Left renal cortex interstitium (tissue), 4 donors: ENCODE measurements at places on chromosomes 6 and 20. TPM values are rescaled to one million over a fixed set of nuclear protein-coding genes. Genes with fewer than 3 reads are reported as not detected.

GRCh38 chr6:116422238-116422637 is 38.9 kb upstream of the CALHM6 start:
- DNase-seq = no peak

DNA sequence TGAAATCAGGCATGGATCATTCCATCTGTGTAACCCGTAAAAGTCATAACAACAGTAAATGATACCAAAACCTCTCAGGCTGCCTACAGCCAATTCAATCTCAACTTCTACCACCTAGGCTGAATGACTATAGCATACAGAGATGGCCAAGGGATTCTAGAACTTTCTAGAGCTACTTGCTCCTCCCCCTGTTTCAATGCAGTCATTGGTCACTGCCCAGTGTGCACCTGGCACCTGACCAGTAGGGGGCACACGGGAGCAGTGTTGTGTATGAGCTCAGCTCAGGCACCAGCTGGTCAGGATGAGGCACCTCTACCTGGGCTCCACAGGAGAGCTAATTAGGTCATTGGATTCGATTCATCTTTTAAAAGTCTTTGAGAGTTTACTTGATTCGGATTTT is 86.2 kb downstream of the PLEKHG1 start:
- DNase-seq = no peak

GRCh38 chr6:105458551-105458950 is 55.7 kb upstream of the PREP start:
- DNase-seq = no peak

GRCh38 chr20:39294137-39294725 is 332.1 kb downstream of the DHX35 start:
- DNase-seq = no peak

GRCh38 chr20:59776059-59776603 is 157.3 kb downstream of the SYCP2 start:
- DNase-seq = no peak

DNA sequence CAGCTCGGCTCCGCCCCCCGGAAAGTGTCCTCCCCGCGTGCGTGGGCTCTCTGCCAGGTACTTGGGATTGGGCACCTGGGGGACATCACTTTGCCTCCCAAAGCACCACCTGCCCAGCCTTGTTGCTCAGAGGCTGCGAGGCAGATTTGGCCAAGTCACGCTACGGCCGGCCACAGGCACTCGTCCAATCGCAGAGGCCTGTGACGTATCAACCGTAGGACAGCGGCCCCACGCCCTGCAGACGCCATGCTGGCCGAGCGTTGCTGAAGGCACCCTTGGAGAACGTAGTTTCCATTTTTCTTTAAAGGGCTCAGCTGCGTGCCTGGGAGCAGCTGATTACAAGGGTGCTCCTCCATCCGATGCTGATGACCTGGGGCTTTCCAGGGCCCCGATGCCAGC is 3.1 kb downstream of the NTSR1 start:
- no peak for DNase-seq

DNA sequence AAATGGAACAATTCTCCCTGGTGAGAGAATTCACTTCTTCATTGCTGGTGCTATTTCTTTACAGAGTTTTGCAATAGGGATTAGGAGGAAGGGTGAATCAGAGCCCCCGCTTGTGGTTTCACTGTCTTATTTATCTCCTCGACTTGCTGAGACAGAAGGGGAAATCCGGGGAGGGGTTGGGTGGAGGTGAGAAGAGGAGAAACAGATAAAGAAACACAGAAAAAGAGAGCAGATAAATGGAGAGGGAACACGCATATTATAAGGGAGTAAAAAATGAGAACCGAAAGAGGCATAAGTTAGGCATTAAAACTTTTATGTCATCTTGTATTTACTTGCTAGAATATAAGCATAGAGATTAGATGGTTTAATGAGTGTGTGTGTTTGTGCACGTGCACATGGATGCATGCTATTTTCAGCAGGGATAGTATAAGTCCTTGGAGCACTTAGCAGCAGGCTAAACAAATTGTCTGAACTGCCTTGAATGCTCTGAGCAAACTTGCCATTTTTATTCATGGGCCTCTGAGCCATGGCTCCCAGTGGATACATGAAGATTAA is 105.0 kb downstream of the OLIG3 start:
- no peak for DNase-seq

DNA sequence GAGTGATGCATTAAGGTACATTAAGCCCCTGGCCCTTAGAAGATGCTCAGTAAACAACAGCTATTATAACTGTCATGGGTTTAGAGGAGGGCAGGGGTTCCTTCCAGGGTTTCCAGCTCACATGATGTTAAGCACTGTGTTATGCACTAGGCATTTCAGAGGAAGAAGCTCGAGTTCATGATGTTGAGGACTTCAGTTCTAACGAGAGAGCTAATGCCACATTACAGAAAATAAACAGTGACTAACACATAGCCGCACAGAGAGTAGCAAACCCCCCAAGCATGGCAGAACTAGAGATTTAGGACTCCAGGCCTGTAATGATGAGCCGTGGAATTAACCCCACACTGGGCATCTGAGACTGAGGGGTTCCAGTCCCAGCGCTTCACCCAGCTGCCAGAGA is 105.2 kb downstream of the UNC5CL start:
- no peak for DNase-seq

- DNase-seq = no peak
These were observed 41.9 kb upstream of the ADGRF5 start for GRCh38 chr6:46963626-46964025.

GRCh38 chr20:62010551-62011402 is 54.9 kb downstream of the TAF4 start:
- no peak for DNase-seq

GRCh38 chr6:42766163-42766670 is 15.6 kb upstream of the BICRAL start:
- no peak for DNase-seq

- no peak for DNase-seq
These were observed 777.6 kb upstream of the HS3ST5 start for GRCh38 chr6:115120391-115120790.

GRCh38 chr6:139533171-139533570 is 158.7 kb upstream of the CITED2 start:
- DNase-seq = no peak

DNA sequence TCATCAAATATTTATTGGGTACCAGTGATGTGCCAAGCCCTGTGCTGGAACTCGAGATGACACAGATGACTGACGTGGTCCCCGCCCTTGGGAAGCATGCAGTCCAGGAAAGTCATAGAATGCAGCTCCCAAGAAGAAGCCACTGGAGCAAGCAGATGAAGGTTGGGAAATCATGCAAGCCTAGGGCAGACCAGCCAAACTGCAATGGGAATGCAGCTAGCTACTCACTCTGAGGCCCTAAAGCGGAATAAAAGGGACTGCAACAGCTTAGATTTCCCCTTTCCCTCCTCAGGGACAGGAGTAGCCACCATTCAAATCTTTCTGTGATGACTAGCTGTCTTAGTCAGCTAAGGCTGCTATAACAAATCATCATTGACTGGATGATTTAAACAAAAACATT is 152.2 kb downstream of the MAFB start:
- no peak for DNase-seq

NRSN1 gene
- 1.5 TPM for polyA plus RNA-seq

C20orf204 gene
- polyA plus RNA-seq = 1.8 TPM

MCCD1 gene
- 16.0 TPM for polyA plus RNA-seq

TBX18 gene
- polyA plus RNA-seq = 10.0 TPM

SNX5 gene
- polyA plus RNA-seq = 218 TPM

TNFRSF21 gene
- polyA plus RNA-seq = 30.9 TPM

BPIFA1 gene
- polyA plus RNA-seq = not detected

GNMT gene
- 0.79 TPM for polyA plus RNA-seq
